ENCODE measurements at places on chromosomes 1 and 21. TPM values are rescaled to one million over a fixed set of nuclear protein-coding genes. Genes with fewer than 3 reads are reported as not detected.

The RGS1 gene
- 160 TPM for total RNA-seq

The OPTC gene
- not detected for total RNA-seq

The CFHR4 gene
- total RNA-seq = not detected

The CXADR gene
- 136 TPM for total RNA-seq

The CFHR3 gene
- total RNA-seq = not detected

The CHI3L2 gene
- total RNA-seq = 2.7 TPM

The GCSAML gene
- total RNA-seq = not detected

The LMOD1 gene
- total RNA-seq = 114 TPM

The CASP9 gene
- 28.4 TPM for total RNA-seq

The ANGPTL7 gene
- 0.79 TPM for total RNA-seq

The SPATA6 gene
- total RNA-seq = 16.5 TPM

The C1orf87 gene
- total RNA-seq = not detected

The ALX3 gene
- total RNA-seq = not detected

The VWA5B1 gene
- not detected for total RNA-seq

The IVL gene
- not detected for total RNA-seq

The TBX19 gene
- total RNA-seq = 2.9 TPM

The FCRL5 gene
- total RNA-seq = 1.2 TPM

The CITED4 gene
- total RNA-seq = 14.0 TPM

The SLC9C2 gene
- total RNA-seq = not detected

The SPRR1B gene
- total RNA-seq = not detected

The NFASC gene
- 11.3 TPM for total RNA-seq

The ZDHHC18 gene
- total RNA-seq = 24.3 TPM

Measured in transverse colon (tissue), 4 donors.